ENCODE measurements at places on chromosomes 2 and 18. TPM values are rescaled to one million over a fixed set of nuclear protein-coding genes. Genes with fewer than 3 reads are reported as not detected.

DNA sequence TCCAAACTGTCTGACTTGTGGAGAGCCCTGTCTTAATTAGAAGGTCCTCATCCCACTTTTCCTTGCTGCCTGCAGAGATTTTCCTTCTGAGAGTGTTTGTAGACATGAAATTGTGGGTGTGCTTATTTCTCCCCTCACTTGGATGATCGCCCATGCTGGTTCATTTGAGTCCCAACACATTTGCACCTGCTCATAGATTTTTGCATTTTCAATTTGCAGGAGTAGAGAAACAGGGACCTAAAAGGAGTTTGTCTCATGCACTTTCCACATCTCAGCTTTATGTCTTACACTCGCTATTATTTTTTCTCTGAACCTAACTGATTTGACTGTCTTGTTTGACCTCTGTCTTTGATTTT, 33.2 kb upstream of the FHL2 start:
- no peak for DNase-seq

- no peak for DNase-seq
These were observed 71.6 kb downstream of the KCTD18 start for GRCh38 chr2:200438251-200438650.

Gene LRRC30
- not detected for total RNA-seq

Gene TUBA4B
- total RNA-seq, result not detected

Gene GNLY
- 1.4 TPM for total RNA-seq

Gene RMC1
- 28.5 TPM for total RNA-seq

Gene FAM237A
- not detected for total RNA-seq
